ENCODE measurements at places on chromosomes 12 and 14.

- no peak for DNase-seq
These were observed 7.4 kb downstream of the ACOT2 start for GRCh38 chr14:73576391-73576790.

DNA sequence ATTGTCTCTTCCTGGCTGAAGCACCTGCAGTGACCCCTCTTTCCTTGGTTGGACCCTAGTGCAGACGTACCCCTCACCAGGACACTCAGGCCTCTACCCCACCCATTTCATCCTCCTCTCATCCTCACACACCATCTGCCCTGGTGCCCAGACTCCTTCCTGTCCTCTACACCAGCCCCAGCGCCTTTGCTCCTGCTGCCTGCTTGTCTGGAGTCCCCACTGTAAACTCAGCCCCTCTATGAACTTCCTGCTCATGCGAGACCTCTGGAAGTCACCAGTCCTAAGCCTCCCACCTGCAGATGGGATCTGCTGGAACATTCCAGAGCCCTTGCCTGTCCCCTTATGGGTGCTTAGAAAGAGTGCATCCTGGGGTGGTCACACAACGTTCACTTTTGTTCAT lies 242.5 kb downstream of the ADGRD1 start:
- DNase-seq, result no peak

- DNase-seq, result no peak
These were observed 45.4 kb downstream of the PPP4R3A start for GRCh38 chr14:91464615-91465205.

GRCh38 chr12:21942377-21942703 lies 1.1 kb upstream of the ABCC9 start:
- DNase-seq, result no peak

GRCh38 chr12:26535826-26536225 lies 297.2 kb downstream of the ITPR2 start:
- DNase-seq, result no peak

DNA sequence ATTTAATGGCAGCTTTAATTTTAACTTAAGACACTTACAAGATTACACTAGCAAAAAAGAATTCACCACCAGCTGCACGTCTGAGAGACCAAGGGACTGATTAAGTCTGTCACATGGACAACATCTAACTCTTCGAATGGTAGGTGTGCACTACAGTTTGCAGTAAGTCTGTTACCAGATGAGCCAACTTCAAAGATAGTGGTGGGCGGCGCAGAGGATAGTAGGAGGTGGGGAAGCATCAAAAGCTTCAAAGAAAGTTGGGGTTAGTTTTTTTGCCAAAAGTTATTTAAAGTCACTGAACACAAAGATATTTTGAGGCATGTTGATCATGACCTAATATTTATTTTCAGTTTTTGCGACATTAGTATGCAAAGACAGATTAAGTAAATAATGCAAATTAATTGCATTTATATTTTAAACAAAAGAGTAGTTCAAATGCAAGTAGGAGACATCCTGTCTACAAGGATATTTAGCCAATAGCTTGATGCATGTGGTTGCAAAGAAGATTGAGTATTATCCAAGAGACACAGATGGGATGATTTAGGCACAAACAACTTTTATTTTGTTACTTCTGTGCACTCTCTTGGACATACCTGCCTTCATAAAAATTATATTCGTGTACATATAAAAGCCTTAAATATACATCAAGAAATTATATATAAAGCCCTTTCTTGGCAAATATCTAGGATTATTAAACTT lies 327.7 kb downstream of the BMP4 start:
- no peak for DNase-seq

DNA sequence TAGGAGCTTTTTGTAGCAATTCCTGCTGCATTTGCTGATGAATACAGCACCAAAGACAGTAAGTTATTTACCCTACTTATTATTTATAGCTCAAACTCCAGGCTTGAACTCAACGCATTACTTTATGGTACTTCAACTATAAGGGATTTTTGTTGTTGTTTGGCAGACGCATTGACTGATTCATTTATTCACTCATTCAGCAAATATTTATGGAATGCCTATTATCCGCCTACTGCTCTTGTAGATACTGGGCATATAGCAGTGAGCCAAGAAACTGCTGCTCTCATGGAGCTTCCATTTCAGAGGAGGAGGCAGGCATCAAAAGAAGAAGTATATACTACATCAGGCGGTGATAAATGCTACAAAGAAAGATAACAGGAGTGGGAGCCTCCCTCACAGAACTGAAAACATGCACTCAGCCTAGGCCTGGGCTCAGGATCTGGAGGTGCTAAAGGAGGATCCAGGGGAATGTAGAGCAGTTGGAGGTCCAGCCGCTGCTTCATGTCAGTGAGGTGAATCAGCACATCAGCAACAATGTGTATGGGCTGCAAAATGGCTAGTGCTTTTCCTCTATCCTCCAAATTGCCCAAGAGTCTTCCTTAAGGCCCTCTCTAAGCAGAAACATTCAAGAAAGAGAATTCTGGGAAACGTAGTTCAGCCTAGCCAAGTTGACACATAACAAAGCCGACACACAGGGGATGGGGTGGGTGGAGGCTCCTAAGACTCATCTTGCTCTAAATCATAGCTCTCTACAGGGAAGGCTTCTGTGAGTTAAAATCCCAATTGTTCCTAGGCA lies 157.5 kb downstream of the NRXN3 start:
- DNase-seq, result no peak

- no peak for DNase-seq
These were observed 401.0 kb downstream of the TMEM121 start for GRCh38 chr14:105927096-105928060.

DNA sequence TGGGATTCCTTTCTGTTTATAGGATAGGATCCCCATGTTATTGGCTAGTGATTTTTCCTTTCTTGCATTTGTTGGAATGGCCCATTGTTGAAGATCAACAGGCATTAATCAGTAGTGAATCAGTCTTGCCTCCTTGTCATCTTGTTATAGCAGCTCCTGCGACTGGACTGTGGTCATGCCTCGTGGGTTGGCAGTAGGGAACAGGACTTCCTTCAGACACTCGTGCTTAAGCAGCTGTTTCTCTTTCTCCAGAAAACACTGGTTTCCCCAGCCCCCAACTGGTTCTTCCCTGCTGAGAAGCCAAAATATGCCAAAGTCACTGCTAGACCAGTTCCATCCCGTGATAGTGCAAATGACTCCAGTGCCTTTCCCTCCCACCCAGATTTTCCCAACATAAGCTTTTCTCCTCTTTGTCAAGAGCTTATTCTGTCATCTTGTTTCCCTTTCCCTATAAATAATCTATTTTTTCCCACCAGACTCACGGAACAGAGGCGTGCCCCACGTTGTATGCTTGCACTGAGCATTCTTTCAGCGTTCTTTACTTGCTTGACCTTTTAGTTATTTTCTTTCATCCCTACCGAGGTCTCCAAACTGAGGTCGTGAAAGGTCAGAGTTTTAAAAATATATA lies 83.5 kb downstream of the SAMD4A start:
- DNase-seq, result no peak

- DNase-seq, result no peak
These were observed 50.7 kb downstream of the CRADD start for GRCh38 chr12:93727911-93728310.

DNA sequence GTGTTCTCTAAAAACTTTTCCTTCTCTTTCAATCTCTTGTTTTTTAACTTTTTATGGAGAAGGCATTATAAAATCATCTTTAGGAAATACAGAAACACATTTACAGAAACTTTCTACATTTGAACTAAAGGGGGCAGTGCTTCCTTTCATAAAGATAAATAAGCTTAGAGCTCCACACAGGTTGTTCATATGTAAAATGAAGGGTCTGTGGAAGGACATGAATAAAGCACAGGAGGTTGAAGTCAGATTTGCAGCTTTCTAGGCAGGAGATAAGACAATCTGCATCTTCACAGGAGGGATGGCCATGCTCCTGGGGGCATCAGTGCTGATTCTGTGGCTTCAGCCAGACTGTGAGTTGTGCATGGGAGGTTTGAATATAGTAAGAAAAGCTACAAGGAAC lies 426.0 kb downstream of the DAD1 start:
- no peak for DNase-seq

GRCh38 chr14:68546839-68547238 lies 246.0 kb downstream of the ZFP36L1 start:
- no peak for DNase-seq

DNA sequence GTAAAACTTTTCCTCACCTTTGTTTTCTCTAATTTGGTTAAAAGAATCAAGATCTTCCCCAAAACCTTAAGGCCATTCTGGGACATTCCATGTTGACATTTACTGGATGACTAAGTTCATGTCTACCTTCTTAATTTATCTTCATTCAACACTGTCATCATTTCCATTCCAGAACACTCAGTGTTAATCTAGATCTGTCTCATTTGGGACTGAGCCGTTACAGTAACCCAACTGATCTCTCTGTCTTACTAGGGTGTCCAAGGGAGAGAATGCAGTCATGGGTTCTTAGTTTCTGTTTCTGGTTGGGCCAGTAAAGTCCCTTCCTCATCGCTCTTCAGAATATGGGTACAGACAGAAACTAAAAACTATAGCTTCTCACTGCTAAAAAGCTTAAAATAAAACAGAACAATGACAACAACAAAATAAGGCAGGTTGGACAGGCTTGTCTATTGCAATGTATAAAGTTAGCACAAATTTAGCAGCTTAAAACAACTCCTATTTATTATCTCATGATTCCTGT lies 144.8 kb downstream of the ASCL1 start:
- DNase-seq, result no peak

- no peak for DNase-seq
These were observed 197.6 kb upstream of the AVPR1A start for GRCh38 chr12:63348556-63348955.

GRCh38 chr14:29865299-29865698 lies 62.3 kb downstream of the PRKD1 start:
- no peak for DNase-seq

DNA sequence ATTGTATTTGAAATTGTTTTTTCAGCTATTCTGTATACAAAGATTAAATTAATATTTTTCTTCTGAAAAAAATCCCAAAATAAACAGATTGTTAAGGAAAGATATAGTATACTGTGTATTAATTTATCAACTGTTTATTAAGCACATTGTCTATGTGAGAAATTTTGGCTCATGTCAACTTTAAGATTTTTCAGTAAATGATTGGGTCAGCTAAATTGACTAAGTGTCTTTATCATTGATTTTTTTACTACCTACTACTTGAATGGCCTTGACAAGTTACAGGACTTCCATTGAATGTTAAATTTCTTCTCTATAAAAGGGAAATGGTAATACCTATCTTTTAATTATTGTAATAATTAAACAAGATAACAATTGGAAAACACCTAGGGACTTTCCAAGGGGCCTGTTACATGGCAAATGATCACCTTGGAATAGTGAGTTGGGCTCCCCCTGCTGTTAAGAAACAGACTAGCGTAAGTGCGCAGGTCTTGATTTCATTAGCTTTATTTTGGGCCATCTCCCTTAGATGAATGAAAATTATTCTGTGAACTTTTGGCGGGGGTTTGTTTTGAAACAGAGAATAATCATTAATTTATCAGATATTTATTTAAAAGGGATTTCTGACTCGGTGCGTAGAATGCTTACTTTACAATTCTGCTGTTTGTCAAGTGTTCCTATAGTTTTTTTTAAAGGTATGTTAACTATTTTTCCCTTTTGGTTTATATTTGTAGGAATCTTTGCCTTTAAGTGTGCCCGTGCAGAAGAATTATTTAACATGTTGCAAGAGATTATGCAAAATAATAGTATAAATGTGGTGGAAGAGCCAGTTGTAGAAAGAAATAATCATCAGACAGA lies 14.5 kb upstream of the CCT2 start:
- DNase-seq, result peak; percentile 45

GRCh38 chr14:71321574-71322315 lies 414.5 kb downstream of the PCNX1 start:
- DNase-seq, result peak; percentile 48

DNA sequence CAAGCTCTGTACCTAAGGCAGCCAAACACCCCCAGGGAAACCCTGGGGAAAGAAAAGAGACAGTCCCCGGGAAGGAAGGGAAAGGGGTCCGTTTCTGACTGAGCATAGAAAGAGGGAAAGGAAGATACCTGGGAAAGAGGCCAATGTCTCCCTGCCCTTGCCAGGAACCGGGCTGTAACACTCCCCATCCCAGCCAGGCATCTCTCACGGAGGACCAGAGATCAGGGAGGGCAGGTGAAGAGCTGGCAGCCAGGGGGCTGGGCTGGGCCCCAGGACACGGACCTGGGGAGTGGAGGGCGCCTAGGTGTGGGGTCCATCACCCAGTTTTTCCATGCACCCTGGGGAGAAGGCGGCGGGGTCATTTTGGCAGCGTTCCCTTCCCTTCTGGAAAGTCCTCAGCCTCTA lies 18.9 kb upstream of the PLEKHH1 start:
- no peak for DNase-seq

GRCh38 chr12:75656648-75657047 lies 145.2 kb upstream of the KRR1 start:
- DNase-seq, result no peak

DNA sequence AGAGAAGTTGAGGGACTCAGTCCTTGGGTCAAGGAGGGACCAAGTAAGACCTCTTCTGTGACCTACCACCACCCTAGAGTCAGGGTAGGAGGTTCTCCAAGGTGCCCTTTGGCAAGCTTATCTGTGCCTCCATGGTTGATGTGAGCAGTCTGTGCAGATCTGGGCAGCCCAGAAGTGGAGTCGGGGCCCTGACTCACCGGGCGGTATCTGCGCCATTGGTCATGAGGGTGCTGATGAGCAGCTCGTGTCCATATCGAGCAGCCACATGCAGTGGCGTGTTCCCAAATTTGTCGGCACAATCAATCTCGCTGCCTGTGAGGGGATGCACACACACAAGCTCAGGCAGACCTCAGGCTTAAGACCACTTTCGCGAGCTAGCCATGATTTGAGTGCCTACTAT lies 5.1 kb downstream of the ANKRD52 start:
- no peak for DNase-seq

GRCh38 chr14:100486025-100486828 lies 101.0 kb downstream of the BEGAIN start:
- DNase-seq, result peak; percentile 66

GRCh38 chr12:120999191-121000120 lies 16.8 kb downstream of the C12orf43 start:
- DNase-seq, result no peak

DNA sequence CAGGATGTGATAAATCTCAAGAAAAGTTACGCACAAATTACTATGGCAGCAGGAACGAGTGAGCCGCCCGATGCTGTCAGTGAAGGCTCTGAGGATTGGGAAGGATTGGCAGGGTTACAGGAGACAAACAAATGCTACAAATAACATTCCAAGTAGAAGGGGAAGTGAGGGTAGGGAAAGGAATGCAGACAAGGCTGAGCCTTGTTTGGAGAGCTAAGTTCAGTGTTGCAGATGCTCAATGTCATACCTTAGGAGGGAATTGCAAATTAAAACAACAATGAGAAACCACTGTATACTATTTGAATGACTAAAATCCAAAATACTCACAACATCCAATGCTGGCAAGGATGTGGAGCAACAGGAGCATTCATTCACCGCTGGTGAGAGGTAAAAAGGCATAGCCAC lies 1.3 kb downstream of the CLEC9A start:
- DNase-seq, result no peak
